ENCODE measurements at places on chromosomes 1 and 21. TPM values are rescaled to one million over a fixed set of nuclear protein-coding genes. Genes with fewer than 3 reads are reported as not detected.

Gene COL11A1
- total RNA-seq, result not detected

DNA sequence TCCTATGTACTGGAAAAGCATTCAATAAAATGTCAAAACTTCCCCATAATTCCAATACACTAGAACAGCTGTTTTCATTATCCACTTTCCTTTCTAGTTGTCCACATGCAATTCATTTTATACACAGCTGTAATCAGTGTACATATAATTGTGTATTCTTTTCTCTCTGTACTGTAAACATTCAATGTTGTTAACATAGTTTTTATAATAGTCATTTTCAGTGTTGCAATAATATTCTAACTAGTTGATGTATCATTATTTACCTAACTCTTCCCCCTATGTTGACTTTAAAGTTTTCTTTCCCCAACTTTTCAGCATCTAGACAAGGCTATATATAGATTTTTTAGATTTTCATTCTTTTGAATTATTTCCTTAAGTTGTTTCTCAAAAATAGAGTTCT is 44.4 kb downstream of the DIPK1A start:
- no peak for DNase-seq

DNA sequence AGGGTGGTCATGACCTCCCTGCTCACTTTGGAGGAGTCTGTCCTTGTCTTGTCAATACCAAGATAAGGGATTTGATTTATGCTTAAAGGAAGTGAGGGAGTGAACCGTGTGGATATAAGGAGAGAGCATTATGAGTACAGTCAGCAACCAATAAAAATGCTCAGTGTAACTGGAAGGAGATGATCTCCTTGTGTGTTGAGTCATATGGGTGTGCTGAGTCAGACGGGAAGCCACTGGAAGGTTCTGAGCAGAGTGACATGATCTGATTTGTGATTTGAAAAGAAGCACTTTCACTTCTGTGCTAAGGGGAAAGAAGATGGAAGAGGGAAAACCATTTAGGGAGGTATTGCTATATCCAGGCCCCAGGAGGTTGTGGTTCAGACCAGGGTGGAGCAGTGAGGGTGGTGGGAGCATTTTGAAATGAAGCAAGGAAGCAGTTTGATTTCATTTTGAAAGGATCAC is 2.5 kb upstream of the BCL10 start:
- DNase-seq, result no peak

GRCh38 chr1:51372561-51372960 is 42.2 kb upstream of the TTC39A start:
- DNase-seq, result no peak
